ENCODE measurements at places on chromosomes 12 and 14.

DNA sequence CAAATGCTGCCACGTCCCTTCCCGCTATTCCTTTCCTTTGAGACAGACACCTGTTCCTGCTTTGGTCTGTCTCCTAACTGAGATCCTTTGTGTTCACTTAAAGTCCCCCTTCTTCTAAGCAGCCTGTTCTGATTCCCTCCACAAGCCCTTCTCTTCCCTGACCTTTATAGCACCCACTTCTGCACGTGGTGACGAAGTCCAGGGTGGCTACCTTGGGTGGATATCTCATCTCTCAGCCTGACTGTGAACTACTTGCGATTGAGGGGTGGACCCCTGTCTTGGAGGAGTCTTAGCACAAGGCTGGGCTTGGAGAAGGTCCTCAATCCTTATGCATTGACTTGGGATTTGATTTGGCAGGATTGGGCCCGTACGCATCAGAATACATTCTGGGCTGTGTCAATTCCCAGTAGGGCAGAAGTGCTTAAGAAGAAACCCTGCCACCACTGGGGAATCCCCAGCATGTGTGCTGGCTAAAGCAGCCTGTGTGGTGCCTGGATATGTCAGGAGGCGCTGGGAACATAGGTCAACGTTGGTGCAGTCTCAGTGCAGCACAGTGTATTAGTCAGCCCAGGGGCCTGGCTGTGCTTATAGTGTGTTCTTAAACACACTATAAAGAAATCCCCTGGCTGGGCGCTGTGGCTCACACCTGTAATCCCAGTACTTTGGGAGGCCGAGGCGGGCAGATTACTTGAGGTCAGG lies 23.6 kb downstream of the KRT80 start:
- no peak for DNase-seq

DNA sequence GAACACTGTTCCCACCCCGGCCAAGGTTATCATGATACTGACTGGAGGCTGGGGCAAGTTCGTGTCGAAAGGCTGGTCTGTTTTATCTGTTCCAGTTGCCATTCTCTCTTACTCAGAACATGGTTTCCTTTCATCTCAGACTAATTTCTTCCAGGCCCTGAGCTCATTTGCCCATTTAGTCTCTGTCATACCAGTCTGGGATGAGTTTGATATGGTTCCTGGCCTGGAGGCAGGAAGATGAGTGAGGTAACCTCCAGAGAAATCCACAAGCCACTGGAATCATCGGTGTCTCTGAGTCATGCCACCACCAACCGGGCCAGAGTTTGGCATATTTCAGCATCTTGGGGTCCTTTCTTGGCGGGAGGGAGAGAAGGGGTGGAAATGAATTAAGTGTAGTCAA lies 114.7 kb downstream of the NTF3 start:
- no peak for DNase-seq

DNA sequence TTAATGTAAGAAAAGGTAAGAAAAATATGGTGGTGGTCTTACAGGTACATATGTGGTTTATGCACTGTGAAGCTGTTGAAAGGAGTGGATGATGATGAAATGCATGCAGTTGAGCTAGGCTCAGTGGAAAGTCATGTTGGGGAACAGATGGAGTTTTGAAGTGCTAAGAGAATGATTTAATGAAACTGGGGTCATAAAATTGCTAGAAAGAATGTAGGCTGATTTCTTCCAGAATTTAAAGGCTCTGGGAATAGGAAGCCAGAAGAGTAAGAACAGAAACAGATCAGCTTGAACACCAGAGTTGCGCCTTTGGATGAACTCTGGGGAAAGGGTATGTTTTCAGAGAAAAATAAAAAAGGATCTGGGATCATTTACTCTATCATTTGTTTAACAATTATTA lies 146.5 kb downstream of the MON2 start:
- no peak for DNase-seq

GRCh38 chr12:131535779-131536178 lies 175.1 kb upstream of the SFSWAP start:
- DNase-seq: no peak
